ENCODE measurements at places on chromosomes 5 and 9.

GRCh38 chr9:109304347-109304746 lies 16.5 kb downstream of the EPB41L4B start:
- no peak for DNase-seq

GRCh38 chr9:133146746-133147411 lies 16.8 kb downstream of the GBGT1 start:
- DNase-seq = no peak

DNA sequence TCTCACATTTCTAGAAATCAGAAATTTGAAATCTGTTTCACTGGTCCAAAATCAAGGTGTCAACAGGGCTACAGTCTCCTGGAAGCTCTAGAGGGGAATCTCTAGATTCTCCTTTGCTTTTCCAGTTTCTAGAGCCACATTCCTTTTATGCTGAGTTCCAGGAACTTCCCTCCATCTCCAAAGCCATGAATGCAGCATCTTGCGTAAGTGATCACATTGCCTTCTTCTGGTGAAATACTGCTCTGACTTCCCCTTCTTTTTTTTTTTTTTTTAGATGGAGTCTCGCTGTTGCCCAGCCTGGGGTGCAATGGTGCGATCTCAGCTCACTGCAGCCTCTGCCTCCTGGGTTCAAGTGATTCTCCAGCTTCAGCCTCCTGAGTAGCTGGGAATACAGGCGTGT lies 23.8 kb downstream of the GDA start:
- DNase-seq = no peak

DNA sequence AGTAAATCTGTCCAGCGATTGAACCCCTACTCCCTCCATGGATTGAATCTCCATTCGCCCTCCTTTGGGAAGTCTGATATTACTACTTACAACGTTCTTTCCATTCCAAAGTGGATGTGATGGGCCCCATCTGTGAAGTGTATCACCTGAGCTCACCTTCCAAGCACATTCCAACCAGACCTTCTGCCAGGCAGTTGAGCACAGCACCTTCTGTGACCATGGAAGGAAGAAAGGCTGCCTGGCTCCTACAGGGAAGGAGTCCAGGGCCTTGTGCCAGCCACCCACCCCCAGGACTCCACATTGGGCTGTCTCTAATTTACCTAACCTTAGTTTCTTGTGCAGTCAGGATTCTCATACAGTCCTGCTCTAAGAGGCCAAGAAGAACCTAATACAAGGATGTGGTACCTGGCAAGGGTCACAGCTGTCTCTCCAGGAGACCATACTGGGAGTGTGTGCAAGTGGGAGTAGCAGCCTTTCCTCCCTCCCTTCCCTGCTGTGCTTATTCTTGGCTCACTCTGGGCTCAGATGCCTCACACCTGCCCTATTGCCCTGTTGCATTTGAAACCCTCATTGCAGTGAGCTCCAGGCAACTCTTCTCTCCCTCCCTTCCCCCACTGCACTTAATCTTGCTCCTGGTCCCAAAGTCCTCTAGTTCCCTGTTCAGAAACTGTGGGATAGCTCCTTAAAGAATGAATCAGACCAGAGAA lies 116.1 kb downstream of the NRG2 start:
- no peak for DNase-seq

- no peak for DNase-seq
These were observed 251.5 kb upstream of the TNC start for GRCh38 chr9:115369322-115369957.

DNA sequence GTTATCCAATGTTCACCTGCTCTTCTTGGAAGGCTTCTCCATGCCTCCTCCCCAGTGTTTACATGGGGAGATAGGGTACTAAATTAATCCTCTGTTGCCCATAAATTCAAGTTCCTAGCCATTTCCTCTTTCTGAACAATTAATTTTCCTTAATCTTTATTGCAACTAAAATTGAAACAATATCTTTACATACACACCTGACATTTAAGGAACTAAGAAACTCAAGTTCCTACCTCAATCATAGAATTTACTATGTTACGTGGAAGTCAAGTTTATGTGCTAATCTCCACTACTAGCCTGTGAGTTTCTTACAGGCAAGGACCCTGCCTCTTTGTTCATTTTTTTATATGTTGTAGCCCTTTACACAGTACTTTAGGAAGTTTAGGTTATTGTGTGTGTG lies 10.1 kb upstream of the ADRB2 start:
- DNase-seq = no peak

DNA sequence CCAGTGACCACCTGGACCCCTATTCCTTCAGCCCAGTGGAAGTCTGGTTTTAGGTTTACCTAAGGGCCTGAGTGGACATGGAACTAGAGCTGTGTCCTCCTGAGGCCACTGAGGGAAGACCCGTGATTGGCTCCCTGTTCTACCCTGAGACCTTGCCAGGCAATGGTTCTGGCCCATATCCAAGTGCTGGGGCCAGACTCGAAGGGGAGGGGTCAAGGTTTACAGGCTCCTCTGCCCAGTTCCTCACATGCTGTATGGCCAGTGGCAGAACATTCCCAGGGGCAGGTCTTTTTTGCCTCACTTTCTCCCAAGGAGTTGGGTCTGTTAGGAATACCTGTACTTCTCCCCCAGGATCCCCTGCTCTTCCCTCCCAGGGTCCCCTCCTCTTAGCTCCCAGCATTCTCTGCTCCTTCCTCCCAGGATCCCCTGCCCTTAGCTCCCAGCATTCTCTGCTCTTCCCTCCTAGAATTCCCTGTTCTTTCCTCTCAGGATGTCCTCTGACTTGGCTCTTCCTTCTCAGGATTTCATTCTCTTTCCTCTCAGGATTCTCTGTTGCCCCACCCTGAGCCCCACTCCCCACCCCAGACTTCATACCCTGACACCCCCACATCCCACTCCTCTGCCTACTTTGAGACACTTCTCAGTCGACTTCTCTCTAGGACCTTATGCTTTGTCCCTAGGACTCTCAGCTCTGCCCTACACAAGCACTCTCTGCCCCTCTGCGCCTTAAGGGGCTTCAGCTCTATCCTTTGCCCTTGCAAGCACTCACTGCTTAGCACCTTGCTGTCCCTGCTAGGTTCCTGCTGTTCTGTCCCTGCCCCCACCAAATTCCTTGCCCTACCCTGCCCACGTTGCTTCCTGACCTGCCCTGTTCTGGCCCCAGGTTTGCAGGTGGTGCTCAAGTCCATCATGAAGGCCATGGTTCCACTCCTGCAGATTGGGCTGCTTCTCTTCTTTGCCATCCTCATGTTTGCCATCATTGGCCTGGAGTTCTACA lies 36.5 kb downstream of the CACNA1B start:
- DNase-seq = no peak
